ENCODE measurements at places on chromosomes 4 and X. TPM values are rescaled to one million over a fixed set of nuclear protein-coding genes. Genes with fewer than 3 reads are reported as not detected.

DNA sequence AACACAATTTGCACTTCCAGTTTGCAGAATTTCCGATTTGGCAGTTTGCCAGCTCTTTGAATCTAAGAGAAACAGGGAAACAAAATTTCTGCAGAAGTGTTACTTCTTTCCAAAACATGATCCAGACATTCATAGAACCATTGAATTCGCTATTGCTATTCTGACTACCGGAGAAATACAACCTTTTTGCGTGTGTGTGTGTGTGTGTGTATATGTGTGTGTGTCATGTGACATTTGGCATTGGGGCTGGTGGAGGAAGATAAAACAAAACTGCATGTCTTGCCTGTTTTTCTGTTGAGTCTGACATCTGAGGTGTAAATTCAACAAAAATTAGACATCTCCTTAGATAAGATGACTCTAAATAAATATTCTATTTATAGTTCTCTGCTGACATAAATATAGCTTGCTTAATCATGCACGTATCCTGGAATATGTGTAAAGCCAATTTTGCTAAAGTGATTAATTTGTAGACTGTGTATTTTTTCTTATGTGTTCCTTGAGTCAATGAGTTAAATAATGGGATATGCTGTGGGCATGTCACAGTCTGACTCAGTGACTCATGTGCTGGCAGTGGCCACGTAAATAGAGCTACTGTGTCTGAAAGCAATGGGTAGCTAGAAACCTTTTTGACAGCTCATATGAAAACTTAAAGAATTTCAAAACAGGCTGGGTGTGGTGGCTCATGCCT, 98.9 kb downstream of the HPGD start:
- no peak for DNase-seq
- H3K27ac ChIP-seq, result no peak overlapping the region
- peaks cover 4% of the 10 kb centered on the region for H3K27me3 ChIP-seq
- H3K4me1 ChIP-seq, result peaks cover 16% of the 10 kb centered on the region
- no peak overlapping the region for H3K4me3 ChIP-seq

GRCh38 chr4:158443731-158444130, 78.0 kb upstream of the RXFP1 start:
- H3K27me3 ChIP-seq, result no peaks in the 10 kb centered on the region
- no peaks in the 10 kb centered on the region for H3K36me3 ChIP-seq
- no peaks in the 10 kb centered on the region for H3K4me1 ChIP-seq
- DNase-seq, result no peak

DNA sequence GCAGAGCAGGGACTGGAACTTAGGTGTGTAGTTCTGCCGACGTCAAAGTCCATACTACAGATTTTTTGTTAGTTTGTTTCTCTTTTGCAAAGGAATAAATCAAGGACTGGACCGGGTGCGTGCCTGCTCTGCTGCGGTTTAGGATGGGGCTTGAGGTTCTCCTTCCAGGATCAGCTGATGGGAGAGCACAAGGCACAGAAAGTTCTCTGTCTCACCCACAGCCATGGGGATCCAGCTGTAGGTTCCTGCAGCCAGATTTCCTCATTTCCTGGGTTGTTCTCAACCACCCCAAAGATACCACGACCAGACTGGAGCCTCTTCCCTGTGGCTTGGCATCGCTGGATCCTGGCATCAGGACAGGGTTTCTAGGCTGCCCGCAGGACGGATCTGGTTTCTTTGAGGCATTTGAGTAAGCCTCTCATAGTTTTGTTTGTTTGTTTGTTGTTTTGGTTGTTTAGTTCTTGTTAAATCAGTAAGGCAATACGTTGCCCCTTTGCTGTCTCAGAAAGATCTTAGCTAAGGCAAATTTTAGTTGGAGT, 789 bp upstream of the SRPX start:
- H3K36me3 ChIP-seq, result no peaks in the 10 kb centered on the region
- H3K27me3 ChIP-seq, result peaks cover 55% of the 10 kb centered on the region
- no peak overlapping the region for H3K4me3 ChIP-seq
- H3K4me1 ChIP-seq, result peaks cover 2% of the 10 kb centered on the region
- H3K27ac ChIP-seq, result no peak overlapping the region

- H3K27ac ChIP-seq, result no peak overlapping the region
- no peaks in the 10 kb centered on the region for H3K36me3 ChIP-seq
- no peaks in the 10 kb centered on the region for H3K27me3 ChIP-seq
- H3K4me3 ChIP-seq, result no peak overlapping the region
Observed at GRCh38 chr4:58738375-58738774, 1628.2 kb upstream of the IGFBP7 start.

DNA sequence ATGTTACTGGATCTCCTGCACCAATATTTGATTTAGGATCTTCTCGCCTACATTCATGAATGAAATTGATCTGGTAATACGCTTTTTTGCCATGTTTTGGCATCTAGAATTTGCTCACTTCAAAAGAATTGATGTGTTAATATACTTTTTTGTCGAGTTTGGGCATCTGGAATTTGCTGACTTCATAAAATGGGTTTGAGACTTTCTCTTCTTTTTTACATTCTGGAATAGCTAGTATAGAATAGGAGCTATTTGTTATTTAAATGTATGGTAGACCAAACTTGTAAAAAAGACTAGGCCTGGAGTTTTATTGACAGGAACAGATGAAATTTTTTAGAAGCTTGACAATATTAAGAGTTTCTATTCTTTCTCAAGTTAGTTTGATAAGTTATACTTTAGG, 404.9 kb upstream of the TENM3 start:
- no peaks in the 10 kb centered on the region for H3K4me1 ChIP-seq
- H3K27me3 ChIP-seq, result no peaks in the 10 kb centered on the region
- no peaks in the 10 kb centered on the region for H3K36me3 ChIP-seq
- no peak overlapping the region for H3K4me3 ChIP-seq
- no peak overlapping the region for H3K27ac ChIP-seq

GRCh38 chr4:128955751-128956150, 137.6 kb downstream of the SCLT1 start:
- H3K4me3 ChIP-seq, result no peak overlapping the region
- H3K27ac ChIP-seq, result no peak overlapping the region
- no peak for DNase-seq
- H3K27me3 ChIP-seq, result no peaks in the 10 kb centered on the region

GRCh38 chr4:169252339-169253112, 18.2 kb downstream of the SH3RF1 start:
- no peak overlapping the region for H3K27ac ChIP-seq
- no peak for DNase-seq
- no peaks in the 10 kb centered on the region for H3K4me1 ChIP-seq
- peaks cover 20% of the 10 kb centered on the region for H3K27me3 ChIP-seq
- no peak overlapping the region for H3K4me3 ChIP-seq

DNA sequence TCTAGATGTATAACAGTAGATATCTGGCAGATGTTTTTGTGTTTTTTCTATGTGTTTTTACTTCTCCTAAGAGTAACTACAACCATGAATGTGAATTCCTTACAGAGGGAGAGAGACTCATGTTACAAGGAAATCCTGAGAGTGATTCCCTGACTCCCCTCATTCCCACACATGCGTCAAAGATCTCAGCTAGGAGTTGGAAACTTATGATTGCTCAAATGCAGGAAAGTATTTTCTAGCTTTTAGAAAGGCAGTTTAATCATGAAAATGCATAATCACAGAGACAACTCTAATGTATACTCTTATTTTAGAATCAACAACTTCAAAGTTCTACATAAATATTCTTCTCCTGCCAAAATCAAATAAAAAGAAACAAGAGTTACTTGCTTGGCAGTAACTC, 121.8 kb downstream of the PDE5A start:
- H3K27ac ChIP-seq, result no peak overlapping the region
- no peaks in the 10 kb centered on the region for H3K4me1 ChIP-seq

- no peak overlapping the region for H3K4me3 ChIP-seq
- no peaks in the 10 kb centered on the region for H3K27me3 ChIP-seq
- DNase-seq, result peak; percentile 39
- H3K36me3 ChIP-seq, result peaks cover 2% of the 10 kb centered on the region
- H3K27ac ChIP-seq, result no peak overlapping the region
Observed at GRCh38 chrX:110167952-110168451, 149.9 kb downstream of the AMMECR1 start.

- H3K36me3 ChIP-seq, result no peaks in the 10 kb centered on the region
- no peak for DNase-seq
- H3K27ac ChIP-seq, result no peak overlapping the region
- H3K4me1 ChIP-seq, result no peaks in the 10 kb centered on the region
- H3K27me3 ChIP-seq, result no peaks in the 10 kb centered on the region
Observed at GRCh38 chr4:31094474-31094873, 374.3 kb downstream of the PCDH7 start.

Gene BCORL1
- total RNA-seq, result 4.5 TPM

Gene MAGEA9B
- not detected for total RNA-seq

Gene ZFP42
- total RNA-seq, result not detected

Gene SRPX
- 0.21 TPM for total RNA-seq

Gene PRRG1
- total RNA-seq, result not detected

Data from activated CD4-positive, alpha-beta T cell treated with anti-CD3 and anti-CD28 coated beads, Interleukin-2, amount 10 ng/mL, durations not matched to agents 7 days and 5 days (primary cell).